Stimulated activated CD8-positive, alpha-beta memory T cell treated with anti-CD3 and anti-CD28 coated beads, Interleukin-4, amount 100 ng/mL, for 4 hours (primary cell): ENCODE measurements at places on chromosomes 12 and 14.
A peak's percentile ranks its signal among the peaks of the same experiment; 100 is the strongest.

DNA sequence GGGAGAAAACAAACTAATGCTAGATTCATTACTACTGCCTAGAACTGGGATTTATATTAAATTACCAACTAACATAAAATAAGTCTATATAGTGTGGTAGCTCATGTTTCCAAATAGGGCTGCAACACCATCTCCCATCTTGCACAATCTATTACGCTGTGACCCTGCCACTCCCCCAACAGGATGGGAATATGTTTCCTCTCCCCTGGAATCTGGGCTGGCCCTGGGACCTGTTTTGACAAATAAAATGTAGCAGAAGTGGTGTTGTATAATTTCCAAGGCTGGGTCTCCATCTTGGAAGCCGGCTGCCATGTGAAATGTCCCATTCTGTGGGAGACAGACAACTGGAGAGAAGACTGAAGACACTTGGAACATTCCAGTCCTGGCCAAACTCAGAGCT, 45.6 kb upstream of the FERMT2 start:
- DNase-seq = no peak

DNA sequence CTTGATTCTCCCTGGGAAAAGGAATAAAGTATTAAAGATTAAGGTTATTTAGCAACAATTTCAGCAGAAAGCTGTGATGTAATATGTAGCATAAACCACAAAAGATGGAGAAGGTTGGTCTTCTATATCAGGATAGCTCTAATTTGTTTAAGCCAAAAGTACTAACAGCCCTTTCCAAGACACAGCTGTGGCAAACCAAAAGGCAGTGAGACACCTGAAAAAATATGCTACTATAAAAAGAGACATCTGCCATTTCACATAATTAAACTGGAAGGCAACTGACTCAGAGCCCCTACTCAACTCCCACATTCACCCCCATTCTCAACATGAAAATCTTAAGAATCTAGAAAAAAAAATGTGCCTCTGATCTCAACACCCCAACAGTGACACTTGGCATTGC, 390.2 kb upstream of the PRICKLE1 start:
- no peak for DNase-seq

DNA sequence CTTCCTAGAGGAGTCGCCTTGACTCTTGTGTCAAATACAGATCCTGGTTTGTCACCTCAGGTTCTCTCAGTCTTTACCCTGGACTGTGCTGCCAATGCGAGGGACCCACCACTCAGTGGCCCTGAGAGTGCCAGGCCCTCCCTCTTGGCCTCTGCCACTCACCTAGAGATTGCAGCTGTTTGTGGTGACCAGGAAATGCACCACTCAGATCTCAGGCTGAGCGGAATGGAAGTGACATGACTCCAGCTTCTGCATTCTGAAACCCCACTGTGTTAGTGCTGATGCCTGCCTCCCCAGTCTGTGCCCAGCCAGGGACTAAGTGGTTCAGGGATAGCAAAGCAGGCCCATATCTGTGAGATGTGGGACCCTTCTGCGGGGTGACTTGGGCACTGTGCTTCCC, 27.8 kb upstream of the NEDD1 start:
- DNase-seq = no peak

DNA sequence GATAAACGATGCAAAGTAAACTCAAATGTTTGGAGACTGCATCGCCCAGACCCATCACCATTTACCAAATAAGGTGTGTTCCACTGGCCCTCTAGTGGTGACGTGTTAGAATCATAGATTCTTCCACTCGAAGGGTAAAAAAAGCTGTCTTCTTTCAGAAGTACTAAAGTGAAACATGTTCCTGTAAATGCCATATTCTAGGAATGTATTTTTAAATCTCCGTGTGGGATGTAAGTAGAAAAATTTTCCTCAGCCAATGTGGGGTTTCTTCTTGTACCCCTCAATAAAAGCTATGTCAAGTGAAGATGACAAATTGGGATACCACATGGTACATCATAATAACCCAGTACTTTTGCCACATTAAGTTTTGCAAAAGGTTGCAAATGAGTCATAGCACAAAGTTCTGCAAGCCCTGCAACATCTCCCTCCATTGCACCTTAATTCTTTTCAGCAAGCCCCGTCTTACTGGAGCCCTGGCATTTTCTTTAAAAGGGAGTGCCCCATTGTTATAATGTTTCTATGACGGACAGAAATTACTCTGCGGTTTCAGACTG, 100.8 kb downstream of the CCER1 start:
- no peak for DNase-seq

DNA sequence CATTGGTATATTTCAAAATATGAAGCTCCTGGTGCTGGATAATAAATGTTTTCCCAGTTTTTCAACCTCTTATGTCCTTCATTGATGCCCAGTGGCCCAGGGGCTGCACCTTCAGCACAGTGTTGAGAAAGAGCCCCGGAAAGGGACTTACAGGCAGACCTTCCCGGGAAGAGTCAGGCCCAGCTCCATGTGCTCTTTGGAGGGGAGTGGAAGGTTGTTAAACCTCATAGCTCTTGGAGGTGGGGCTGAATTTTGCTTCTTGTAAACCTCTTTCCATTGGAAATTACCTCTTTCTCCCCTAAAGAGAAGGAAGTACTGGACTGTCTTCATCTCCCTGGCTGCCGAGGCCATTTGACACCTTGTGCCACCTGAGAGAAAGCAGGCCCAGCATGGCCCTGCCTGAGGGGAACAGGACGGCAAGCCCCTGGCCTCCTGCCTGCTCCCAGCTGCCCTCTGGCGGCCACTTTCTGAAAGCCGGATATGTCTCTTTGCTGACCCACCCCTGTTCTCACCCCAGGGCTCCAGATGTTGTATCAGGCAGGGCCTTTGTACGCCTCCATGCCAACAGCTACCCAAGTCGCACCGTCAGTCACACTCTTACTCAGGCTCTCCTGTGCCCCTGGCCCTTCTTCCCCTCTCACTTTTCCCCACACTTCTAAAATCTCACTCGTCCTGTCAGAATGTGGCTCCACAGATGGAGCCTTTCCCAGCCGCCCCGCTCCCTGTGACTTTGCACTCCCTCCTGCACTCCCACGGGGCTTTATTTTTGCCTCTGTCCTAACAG, 43.0 kb downstream of the EVL start:
- DNase-seq = peak; percentile 77

GRCh38 chr12:85441741-85442140, 161.7 kb downstream of the ALX1 start:
- DNase-seq = no peak

DNA sequence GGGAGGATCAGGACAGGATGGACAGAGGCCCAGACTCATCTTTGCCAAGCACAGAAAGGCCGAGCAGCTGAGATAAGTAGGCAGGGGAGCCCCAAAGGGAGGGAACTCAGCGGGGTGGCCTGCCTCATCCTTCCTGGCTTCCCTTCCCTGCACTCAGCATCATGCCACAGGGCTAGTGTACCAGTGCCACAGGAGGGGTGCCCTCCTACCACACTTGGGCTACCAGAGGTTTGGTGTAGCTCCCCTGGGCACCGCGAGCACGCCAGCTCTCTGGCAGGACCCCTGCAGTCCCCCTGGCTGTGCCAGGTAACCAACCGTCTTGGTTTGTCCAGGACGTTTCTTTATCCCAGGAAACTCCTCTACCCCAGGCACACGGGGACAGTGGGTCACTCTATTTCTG, 123.5 kb downstream of the ESRRB start:
- no peak for DNase-seq

- no peak for DNase-seq
These were observed 43.8 kb upstream of the ARID2 start for GRCh38 chr12:45685680-45686079.

GRCh38 chr14:104584557-104584956, 5.0 kb downstream of the C14orf180 start:
- no peak for DNase-seq

DNA sequence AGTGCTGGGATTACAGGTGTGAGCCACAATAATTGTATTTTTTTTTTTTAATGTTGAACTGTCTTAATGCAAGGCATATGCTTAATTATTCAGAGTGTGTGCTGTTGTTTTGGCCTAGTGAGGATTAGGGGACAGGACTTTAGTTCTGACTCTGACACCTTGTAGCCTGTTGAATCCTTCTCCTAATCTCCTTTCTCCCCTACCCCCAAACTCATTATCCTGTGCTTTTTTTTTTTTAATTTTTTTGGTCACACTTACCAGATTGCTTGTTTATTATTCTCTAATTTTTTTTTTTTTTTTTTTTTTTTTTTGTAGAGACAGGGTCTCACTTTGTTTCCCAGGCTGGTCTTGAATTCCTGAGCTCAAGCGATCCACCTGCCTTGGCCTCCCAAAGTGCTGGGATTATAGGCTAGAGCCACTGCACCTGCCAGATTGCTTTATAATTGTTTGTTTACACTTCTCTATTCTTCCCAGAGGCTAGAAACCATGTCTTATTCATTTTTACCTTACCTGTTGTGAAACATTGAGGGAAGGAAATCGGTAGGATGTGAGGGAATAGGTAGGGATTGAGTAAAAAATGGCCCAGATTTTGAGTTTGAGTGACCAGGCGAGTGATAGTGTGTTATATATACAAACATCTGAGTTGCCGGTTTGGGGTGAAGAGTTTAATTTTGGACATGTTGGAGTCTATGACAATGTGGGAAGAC, 32.2 kb downstream of the DIP2B start:
- no peak for DNase-seq

- DNase-seq = no peak
These were observed 38.2 kb upstream of the EML1 start for GRCh38 chr14:99755068-99755405.

GRCh38 chr12:111904446-111904975, 62.5 kb downstream of the MAPKAPK5 start:
- no peak for DNase-seq

DNA sequence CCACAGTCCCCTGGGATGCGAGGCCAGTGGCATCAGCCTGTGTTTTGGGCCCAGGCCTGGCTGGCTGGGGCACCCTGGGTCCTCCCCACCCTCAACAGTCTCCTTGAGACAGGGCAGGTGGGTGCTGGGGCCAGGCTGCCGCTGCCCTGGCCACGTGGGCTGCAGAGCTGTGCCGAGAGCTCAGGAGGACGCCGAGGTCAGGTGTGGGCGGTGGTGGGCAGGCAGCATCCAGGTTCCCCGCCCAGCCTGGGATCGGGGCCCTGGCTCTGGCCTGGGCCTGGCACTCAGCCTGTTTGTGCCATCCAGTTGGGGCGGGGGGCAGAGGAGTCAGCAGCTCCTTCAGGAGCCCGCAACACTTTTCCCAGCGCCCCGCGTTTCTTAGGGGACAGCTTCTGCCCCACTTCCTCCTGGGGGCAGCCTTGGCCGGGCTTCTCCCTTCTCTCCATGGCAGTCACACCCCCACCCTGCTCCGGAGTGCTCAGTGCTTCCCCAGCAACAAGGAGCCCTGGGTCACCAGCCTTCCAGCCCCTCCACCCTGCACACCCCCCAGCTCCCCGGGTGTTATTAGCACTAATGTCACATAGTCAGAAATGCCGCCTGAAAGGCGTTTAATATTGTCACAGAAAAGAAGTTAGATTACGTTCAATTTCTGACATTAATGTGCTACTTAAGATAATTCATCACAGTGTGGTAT, 30.8 kb downstream of the KIF26A start:
- no peak for DNase-seq

DNA sequence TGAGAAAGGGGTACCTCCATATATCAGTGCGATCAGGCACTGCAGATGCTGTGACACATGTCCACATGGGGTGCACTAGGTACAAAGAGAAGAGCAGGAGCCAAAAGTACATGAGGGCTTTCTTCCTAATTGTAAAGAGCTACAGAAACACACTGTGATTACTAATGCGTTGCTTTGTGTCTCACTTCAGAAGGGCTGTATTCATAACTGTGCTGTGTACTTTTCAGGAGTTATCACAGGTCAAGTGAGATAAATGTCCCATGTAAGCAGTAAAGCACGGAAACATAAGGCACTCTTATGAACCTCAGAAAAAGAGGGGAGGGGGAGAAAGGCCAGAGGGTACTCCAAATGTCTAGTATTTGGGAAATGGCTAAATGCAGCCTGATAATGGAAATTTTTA, 10.6 kb downstream of the SPRING1 start:
- no peak for DNase-seq
